ENCODE measurements at places on chromosomes 1 and 21. TPM values are rescaled to one million over a fixed set of nuclear protein-coding genes. Genes with fewer than 3 reads are reported as not detected.

GRCh38 chr1:44803312-44804095 lies 3.3 kb downstream of the PLK3 start:
- DNase-seq = no peak

GRCh38 chr1:71053146-71053545 lies 5.5 kb upstream of the PTGER3 start:
- no peak for DNase-seq

- no peak for DNase-seq
Measured at GRCh38 chr21:41370840-41371684, 9.2 kb downstream of the MX2 start.

- no peak for DNase-seq
Measured at GRCh38 chr1:91879733-91880132, 6.2 kb downstream of the TGFBR3 start.

DNA sequence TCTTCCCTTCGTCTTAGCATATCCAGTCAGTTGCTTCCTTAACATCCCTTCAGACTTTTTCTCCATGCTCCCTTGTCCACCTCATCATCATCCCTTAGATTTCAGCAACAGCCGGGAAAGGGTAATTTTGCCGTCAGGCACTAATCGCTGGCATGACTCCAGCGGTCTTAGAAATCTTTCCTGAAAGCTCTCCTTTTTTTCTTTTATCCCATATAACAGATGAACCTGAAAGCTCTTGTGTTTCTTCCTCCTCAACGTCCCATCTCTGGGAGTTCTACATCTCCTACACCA lies 10.4 kb upstream of the BOLA1 start:
- no peak for DNase-seq

GRCh38 chr1:153250166-153250565 lies 9.3 kb upstream of the LORICRIN start:
- no peak for DNase-seq

GRCh38 chr1:46582972-46583371 lies 21.1 kb downstream of the MKNK1 start:
- DNase-seq = no peak

- no peak for DNase-seq
Measured at GRCh38 chr1:47590523-47591225, 152.8 kb downstream of the FOXD2 start.

DNA sequence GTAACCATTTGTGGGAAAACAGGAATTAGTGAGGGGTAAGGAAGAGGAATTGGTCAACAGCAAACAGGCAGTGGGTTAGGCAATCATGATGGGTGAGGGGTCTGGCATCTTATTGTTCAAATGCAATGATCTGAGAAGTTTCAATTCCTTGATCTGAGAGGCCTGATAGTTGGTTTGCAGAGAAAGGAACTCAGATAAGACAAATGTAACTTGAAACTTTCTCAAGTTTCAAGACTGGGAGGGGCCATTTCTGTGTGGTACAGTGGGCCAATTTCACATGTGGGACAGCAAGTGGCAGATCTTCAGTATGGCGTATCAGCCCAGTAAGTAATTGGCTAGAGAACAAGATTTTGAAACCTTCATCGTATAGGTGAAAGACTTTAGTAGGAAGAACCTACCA lies 102.5 kb downstream of the XPR1 start:
- DNase-seq = no peak

DNA sequence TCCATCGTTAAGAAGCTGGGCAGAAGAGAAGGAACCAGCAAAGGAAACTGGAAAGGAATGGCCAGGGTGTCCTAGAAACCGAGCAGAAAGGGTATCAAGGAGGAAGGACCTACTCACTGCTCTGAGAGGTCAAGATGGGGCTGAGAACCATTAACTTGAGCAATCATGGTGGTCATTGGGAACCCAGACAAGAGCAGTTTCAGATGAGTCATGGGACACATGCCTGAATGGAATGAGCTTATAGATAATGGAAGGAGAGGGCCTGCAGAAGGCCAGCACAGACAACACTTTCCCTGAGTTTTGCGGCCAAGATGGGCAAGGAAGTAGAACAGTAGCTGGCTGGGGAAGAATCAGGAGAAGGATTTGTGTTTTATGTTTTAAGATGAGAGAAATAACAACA lies 383.2 kb downstream of the KIF26B start:
- no peak for DNase-seq

- DNase-seq = no peak
Measured at GRCh38 chr21:36255663-36256062, 64.3 kb upstream of the MORC3 start.

GRCh38 chr1:50959303-50959912 lies 659 bp downstream of the FAF1 start:
- DNase-seq = peak; percentile 46

- DNase-seq = no peak
Measured at GRCh38 chr1:80540149-80540548, 1260.6 kb upstream of the ADGRL2 start.

- peak; percentile 98 for DNase-seq
Measured at GRCh38 chr1:216902669-216903381, 179.6 kb upstream of the ESRRG start.

- peak; percentile 40 for DNase-seq
Measured at GRCh38 chr21:41559658-41560631, 52.0 kb upstream of the TMPRSS2 start.

DNA sequence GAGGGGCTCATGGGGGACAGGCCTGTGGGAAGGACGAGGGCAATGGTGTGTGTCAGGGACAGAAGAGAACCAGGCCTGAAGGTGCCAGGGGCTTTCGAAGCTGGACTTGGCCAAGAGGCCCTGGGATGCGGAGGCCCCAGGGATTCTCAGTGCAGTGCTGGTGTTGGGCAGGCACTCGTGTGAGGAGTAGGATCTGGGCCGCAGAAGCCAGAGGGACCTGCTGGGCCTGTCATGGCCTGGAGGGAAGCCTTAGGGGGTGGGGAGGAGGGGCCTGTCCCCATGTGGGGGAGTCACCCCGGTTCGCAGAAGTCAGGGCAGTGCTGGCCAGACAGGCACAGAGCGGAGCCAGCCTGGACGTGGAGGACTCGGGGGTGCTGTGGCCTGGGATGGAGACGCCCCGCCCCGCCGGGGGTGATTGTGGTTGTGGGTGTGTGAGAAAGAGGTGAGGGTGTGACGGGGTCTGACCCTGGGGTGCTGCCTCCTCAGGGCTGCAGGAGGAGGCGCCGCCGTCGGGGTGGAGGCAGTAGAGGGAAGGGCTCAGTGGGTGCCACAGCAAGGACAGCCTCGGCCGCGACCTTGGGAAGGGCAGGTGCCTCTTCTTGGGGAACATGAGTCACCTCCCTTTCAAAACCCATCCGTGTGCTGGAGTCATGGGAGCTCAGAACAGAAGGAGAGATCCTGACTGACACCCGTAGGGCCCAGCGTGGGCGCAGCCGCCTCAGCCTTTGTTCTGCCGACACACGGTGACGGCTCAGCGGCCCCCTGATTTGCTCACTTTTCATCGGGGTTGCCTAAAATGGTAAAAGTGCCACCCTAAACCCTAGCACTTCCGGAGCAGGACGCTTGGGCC lies 33.9 kb downstream of the FAAP20 start:
- no peak for DNase-seq

DNA sequence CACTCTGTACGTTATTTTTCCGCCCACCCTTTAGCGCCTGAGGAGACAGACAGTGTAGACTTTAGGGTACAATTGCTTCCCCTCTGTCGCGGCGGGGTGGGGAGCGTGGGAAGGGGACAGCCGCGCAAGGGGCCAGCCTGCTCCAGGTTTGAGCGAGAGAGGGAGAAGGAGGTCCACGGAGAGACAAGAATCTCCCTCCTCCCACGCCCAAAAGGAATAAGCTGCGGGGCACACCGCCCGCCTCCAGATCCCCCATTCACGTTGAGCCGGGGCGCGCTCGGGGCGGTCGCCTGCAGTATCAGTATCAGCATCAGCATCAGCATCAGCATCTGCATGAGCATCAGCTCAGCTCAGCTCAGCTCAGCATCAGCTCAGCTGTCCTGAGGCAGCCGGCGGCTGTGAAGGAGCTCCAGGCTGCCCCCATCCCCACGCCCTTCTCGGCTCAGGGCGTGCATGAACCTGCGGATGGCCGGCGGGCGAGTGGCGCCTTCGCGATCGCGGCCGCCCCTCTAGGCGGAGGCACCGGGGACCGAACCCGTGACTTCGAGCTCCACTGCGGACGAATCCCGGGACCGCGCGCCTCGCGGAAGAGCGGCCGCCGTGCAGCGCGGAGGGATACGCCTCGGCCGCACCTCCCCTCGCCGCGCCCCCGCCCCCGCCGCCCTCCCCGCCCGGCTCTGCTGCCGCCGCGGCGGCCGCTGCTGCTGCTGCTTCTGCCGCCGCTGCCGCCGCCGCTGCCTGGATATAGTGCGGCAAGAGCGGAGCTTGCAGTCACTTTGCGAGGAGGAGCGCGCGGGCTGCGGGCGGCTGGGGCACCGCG lies at the start of gene NCAM2:
TSS of gene NCAM2 (plus strand) at position 774 of the 820 bp plus-strand sequence.
- DNase-seq = peak; percentile 4

DNA sequence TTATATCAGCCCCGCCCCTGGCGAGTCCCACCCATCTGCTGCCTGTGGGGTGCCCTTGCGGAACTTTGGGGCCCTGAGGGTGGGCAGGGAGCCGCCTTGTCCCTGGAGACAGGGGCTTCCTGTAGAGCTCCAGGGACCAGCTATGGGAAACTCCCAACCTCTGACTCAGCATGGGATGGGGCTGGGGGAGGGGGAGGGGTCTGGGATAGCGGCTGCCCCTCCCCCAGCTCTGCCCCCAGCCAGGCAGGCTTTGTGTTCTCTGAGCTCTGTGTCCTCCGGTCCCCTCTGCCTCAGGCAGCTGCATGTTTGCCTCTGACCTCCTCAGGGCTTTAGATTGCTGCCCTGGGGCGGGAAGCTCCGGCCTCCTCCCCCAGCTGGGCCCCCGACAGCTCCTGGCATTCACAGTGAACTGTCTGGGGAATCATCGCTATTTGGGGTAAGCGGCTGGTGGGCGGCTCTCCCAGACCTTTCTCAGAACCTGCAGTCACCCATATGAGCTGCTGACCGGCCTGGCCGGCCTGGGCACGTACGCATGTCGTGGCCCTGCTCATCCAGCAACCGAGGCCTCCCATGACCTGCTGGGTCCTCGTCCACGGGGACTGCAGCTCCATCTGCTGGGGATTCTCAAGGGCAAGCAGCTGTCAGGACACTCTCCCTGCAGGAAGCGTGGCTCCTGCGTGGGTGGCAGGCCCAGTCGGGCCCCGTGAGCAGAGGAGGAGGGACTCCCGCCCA lies 17.1 kb downstream of the ARHGEF16 start:
- peak; percentile 51 for DNase-seq

GRCh38 chr1:234756857-234757256 lies 146.9 kb upstream of the IRF2BP2 start:
- DNase-seq = no peak

- no peak for DNase-seq
Measured at GRCh38 chr1:110547017-110547416, 28.0 kb upstream of the KCNA10 start.

GRCh38 chr1:42081475-42081874 lies 71.7 kb upstream of the GUCA2B start:
- no peak for DNase-seq

DNA sequence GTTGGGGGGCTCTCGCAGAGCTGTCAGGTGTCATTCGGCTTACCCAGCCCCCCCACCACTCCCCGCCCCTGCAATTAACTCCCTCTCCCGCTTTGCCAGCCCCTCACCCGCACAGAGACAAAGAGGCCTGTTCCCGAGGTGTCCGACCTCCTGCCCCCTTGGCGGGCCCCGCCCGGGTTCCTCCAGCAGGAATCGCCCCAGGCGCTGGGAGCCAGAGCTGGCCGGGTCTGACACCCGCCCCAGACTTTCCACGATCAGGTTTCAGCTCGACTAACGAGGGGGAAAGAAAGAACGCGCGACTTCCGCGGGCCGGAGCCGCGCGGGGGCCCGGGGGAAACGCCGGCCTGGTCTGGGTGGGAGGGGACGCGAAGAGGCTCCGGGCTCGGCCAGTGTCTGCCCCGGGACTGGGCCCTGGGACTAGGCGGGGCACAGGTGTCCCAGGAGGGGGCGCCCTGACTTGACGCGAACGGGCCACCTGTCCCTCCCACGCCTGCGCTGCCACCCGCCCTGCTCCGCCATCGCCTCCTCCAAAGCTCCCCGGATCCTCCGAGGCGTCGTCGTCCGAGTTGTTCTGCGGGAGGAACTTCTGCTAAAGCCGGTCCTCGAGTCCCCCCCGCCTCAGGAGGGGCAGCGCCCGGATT lies 36.4 kb upstream of the HHAT start:
- no peak for DNase-seq

The CRYAA gene
- total RNA-seq = not detected

The MAB21L3 gene
- total RNA-seq = 0.53 TPM

The OR2T33 gene
- total RNA-seq = not detected

The ELAPOR1 gene
- total RNA-seq = under 0.01 TPM

The NFASC gene
- total RNA-seq = 0.53 TPM

The BRWD1 gene
- 71.6 TPM for total RNA-seq

The ACKR1 gene
- total RNA-seq = not detected

The SLC44A5 gene
- under 0.01 TPM for total RNA-seq

The GUCA2A gene
- total RNA-seq = not detected
